NCI-H446 treated with DMSO at 0.1 percent for 48 hours (cell line): ENCODE measurements at places on chromosomes 2 and 18.

- no peak for DNase-seq
Measured at GRCh38 chr2:37274359-37274965, 43.0 kb downstream of the NDUFAF7 start.

GRCh38 chr2:189391201-189391600 is 50.1 kb upstream of the WDR75 start:
- DNase-seq, result no peak

DNA sequence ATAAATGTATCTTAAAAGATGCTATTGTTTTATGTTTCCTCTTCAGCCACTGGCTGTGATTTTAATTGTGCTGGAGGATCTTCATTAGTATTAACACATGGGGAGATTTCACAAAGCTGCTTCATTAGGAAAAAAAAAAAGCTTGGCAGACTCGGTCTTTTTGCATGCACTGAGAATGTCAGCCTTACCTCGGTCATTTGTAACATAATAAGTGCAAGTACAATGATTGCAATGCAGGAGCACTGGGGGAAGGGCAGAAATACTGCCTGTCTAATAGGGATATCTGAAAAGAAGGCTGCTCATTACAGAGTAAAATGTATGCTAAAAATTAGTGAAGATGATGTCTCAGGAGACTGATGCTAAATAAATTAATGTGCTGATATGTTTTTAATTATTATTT is 1.3 kb upstream of the BAZ2B start:
- DNase-seq, result peak; percentile 39

DNA sequence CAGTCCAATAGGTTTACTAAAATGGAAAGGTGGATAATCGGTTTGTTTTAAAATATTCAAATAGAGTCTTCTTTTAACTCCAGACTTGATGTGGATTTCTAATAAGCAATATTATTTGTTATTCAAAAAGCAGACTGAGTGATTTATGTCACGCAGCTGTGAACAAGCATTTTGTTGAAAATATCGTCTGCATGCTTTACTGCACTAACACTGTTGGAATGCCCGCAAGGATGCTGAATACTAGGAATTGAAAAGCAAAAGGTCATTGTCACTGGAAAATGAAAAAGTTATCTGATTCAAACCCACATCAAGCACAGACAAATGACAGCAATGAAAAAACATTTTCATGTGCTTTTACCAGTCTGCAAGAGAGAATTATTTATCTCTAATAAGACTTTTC is 31.1 kb downstream of the CHN1 start:
- DNase-seq, result no peak

- DNase-seq, result no peak
Measured at GRCh38 chr2:117723483-117723882, 91.0 kb upstream of the DDX18 start.

- no peak for DNase-seq
Measured at GRCh38 chr2:110897966-110898365, 165.6 kb downstream of the ACOXL start.

DNA sequence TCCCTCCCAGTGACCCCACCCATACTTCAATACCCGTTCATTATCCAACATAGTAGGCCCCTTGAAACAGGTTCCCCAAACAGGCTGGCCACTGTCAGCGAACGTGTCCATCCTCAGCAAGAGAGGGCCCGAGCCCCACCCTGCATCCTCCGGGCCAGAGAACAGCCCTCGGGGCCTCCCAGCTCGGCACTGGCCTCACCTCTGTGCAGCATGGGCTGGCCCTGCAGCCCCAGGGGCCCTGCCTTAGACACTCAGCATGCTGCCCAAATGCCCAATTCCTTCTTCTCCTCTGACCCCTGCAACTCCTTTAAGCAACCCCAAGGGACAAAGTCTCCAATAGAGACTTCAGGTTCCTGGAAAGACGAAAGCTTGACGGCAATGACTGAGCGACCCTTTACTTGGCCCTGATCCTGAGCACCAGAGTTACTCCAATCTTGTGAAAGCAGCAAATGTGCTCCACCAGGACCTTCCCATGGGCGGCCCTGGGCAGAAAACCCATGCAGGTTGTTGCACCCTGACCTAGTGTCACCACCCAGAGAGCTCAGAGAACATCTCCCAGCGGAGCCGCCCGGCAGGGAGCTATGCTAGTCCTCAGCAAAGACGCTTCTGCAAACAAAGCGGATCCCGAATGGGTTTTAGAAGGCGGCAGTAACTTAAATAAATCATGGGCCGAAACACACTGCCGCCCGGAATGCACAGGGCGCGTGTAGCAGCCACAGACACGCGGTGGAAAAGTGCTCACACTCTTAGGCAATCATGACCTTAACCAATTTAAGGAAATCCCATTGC is 782 bp downstream of the COL6A3 start:
- no peak for DNase-seq

DNA sequence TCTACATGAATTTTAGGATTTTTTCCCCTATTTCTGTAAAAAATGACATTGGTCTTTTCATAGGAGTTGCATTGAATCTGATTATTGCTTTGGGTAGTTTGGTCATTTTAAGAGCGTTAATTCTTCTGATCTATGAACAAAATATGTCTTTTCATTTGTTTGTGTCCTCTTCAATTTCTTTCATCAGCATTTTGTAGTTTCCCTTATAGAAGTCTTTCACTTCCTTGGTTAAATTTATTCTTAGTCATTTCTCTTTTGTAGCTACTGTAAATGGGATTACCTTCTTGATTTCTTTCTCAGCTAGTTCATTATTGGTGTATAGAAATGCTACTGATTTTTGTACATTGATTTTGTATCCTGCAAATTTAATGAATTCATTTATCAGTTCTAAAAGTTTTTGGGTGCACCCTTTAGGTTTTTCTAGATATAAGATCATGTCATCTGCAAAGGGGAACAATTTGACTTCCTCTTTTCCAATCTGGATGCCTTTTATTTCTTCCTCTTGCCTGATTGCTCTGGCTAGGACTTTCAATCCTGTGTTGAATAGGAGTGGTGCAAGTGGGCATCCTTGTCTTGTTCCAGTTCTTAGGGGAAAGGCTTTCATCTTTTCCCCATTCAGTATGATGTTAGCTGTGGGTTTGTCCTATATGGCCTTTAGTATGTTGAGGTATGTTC is 36.6 kb upstream of the AAK1 start:
- no peak for DNase-seq

GRCh38 chr2:204638471-204639194 is 93.4 kb downstream of the PARD3B start:
- no peak for DNase-seq

DNA sequence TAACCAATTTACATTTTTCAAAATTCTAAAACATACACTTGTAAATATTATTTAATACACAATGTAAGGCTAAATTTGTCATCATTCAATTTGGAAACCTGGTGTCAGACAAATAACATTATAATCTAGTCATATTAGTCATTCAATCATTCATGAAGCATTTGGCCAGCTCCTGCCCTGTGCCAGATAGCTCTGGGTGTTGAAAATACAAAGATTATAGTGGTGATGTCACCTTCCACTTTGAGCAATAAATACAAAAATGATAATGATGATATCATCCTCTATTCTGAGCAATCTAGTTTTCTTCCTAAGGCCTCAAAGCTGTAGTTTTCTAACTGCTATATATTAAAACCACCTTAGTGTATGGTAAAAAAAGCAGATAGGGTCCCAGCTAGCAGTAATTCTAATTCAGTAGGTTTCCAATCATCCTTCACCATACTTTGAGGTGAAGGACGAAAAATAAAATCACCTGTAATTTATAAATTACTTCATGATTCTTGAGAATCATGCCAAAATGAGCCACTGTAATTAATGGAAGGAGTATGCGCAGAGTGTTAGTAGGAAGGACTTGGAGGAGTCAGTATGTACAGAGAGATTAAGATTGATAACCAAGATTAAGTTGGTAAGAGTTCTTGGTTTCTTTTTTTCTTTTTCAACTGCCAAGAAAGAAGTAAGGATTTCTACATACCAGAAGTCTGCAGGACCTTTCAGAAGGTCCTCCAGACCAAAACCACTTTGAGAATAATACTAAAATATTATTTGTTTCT is 23.2 kb downstream of the MEMO1 start:
- DNase-seq, result peak; percentile 51

DNA sequence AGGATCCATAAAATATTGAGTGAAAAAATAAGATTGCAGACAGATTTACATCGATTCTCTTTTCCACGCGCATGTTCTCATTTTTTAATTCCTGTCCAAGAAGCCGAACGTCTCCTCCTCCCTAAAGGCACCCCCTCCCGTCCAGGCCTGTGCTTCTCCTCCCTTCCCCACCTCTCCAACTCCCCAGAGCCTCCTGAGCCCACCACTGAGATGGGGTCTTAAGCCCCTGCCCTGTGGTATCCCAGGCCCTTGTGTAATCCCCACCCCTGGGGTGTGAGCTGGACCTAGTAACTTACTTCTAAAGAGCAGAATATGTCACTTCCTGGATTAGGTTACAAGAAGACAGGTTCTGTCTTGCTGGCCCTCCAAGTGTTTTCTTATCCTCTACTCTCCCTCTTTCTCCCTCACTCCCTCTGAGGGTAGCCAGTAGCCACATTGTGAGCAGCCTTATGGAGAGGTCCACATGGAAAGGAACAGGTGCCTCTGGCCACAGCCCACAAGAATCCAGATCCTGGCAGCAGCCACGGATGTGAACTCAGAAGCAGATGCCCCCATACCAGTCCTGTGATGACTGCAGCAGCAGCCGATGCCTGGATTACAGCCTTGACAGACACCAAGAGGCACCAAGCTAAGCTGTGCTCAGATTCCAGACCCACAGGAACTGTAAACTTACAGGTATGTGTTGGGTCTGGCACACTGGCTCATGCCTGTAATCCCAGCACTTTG is 39.6 kb upstream of the OTOS start:
- no peak for DNase-seq

DNA sequence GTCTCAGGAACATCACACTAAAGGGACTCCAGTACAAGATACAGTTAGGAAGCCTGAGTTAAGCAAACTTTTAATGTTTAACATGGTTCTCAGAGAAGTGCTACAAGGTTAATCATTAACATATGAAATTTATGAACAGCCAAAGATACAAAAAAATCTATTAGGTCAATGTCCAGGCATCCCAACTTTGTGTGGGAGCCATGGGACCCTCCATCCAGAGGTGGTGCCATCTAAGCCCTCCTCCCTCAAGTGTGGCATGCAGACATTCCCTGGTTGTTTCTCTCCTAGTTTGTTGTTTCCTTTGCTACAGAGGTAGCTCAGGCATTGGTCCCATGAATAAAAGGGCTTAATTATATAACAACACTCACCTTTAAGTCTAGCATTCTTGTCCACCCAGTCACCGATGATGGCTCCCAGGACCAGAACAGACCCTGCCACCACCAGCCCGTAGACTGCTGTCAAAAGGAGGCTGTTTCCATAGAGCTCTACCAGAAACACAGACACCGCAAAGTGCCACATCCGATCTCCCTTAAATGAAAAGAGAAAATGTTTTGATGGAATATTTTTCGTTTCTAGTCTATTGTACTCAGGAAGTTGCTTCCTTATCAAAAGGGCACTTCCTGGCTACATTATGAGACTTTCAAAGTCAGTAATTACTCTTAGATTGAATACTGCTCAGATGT is 5.7 kb downstream of the SLC40A1 start:
- DNase-seq, result no peak

- DNase-seq, result no peak
Measured at GRCh38 chr18:42828881-42829280, 286.6 kb downstream of the RIT2 start.

- peak; percentile 17 for DNase-seq
Measured at GRCh38 chr2:187499941-187500532, 52.0 kb upstream of the CALCRL start.

DNA sequence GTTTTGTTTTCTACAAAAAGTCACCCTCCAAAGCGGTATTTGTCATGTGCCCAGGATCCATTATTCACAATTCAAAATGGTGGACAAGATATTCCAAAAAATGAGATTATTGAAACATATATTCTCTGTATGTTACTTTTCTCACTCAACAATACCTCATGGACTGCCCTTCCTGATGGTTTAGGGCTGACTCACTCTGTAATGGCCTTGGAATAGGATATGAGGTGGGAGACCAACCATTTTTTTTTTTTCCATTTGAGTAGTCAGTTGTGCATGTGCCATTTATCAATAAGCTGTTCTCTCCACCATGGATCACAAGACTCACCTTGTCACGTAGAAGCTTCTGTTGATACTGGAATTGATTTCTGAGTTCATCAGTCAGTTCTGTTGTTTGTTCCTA is 64.5 kb downstream of the LYPD6 start:
- DNase-seq, result no peak

GRCh38 chr2:95323347-95324155 is 26.4 kb downstream of the KCNIP3 start:
- DNase-seq, result no peak
